Fibroblast of skin of right biceps (primary cell): ENCODE measurements at places on chromosomes 5 and 9.

GRCh38 chr9:73210886-73211666 is 59.4 kb downstream of the ANXA1 start:
- no peak for DNase-seq

GRCh38 chr9:105393576-105394344 is 54.1 kb upstream of the FSD1L start:
- no peak for DNase-seq

DNA sequence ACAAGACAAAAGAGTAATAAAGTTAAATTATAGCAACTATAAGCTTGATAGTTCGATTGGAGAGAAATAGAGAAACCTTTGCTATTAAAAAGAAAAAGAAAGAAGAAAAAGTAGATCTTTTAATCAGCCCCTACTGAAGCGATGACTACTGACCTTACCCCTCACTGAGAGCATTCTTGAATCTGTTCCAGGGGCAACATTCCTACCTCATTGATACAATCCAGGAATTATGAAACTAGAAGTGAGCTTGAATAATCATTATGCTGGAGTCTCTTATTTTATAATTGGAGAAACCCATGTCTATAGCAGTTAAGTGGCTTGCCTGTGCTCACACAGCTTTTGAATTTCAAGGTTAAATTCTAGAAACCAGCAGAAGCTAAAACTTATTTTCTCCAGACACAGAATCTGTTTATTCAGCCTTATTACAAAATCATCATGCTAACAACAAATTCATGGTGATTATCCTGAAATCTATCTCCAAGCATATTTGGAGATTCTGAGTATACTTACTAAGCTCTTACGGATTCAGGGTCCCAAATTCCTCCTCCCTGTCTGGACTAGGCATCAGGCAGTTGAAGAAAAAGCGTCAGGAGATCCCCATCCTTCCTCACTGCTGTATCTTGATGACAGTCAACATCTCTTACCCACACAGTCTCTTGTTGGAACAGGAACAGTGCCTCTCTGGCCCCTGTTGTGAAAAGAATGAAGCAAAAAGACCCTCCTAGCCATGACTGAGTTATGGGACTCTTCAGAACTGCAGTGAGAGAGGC is 547.6 kb upstream of the WWC1 start:
- peak; percentile 97 for DNase-seq

GRCh38 chr9:2022560-2022959 is 7.4 kb downstream of the SMARCA2 start:
- DNase-seq, result no peak

- DNase-seq, result peak; percentile 90
Observed at GRCh38 chr5:172283862-172284610, 472 bp upstream of the UBTD2 start.

DNA sequence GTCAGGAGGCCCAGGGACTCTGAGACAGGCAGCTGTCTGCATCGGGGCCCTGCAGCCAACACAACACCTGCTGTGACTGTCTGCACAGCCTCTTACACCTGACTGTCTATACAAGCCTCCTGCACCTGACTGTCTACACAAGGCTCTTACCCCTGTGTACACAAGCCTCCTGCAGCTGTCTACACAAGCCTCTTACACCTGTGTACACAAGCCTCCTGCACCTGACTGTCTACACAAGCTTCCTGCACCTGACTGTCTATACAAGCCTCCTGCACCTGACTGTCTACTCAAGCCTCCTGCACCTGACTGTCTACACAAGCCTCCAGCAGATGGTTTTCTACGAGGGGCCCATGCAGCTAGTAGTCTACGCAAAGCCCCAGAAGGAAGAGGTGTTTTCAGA is 18.6 kb downstream of the IRX2 start:
- no peak for DNase-seq

GRCh38 chr9:95724253-95724991 is 151.1 kb upstream of the ERCC6L2 start:
- DNase-seq, result no peak

DNA sequence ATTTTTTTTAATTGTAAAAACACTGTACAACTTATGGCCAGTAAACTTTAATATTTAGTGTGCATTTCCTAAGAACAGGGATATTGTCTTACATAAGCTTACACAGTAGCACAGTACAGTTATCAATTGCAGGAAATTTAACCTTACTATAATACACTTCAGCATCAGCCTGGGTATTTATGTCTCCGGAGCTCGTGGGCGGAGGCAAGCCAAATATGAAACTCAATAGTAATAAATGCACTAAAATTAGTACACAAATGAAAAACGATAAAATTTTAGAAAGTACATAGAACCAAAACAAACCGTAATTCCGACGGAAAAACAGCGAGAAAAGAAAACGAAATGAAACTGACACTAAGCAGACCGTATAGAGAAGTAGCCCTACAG is 91.2 kb downstream of the ANXA2R start:
- no peak for DNase-seq

GRCh38 chr5:89929173-89929572 is 480.4 kb downstream of the CETN3 start:
- DNase-seq, result no peak

DNA sequence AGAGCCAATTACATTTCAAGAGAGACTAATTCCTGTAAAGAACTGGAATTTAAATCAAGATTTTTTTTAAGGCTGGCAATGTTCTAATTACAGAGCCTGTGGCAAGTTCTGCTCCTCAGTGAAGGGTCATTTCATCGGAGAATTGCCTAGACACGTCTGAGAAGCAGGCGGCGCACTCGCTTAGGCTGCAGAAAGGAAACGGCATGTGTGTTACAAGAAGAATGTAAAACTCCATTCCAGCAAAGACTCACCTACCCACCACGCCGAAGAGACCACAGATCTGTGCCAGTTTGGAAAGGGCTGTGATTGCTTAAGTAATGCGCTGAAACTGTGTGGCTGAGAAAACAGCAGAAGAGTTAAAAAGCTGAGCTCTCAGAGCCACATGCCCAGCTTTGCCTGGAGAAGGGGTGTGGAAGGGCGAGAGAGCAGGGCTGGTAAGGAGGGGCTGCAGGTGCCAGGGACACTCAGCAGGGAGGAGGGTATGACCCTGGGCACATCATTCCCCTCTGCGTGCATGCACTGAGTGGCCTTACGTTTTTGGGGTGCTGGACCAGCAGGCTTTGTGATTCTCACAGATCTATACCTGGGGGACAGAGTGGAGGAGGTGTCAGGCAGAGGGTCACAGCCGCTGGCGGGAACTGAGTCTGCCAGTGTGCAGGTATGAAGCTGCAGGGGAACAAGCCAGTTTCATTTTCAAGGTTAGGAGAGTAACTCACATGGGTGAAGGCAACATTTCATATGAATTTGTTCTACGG is 17.8 kb upstream of the SLC25A51 start:
- peak; percentile 67 for DNase-seq

DNA sequence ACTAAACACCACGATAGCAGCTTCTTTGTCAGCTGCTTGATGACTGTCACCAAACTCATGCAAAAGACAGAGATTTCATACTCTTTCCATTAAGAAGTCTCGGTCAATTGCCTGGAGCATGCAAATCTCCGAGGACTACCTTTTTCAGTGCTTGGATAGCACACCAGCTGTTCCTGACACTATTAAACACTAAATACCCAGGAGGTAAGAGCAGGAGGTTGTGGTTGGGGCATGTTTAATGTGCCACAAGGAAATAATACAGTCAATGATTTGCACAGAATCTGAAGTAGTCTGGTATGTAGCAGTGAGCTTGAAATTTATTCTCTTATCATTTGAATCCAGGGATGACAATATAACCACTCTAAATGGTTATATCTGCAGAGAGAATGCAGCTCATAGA is 996.2 kb downstream of the CDH12 start:
- no peak for DNase-seq

DNA sequence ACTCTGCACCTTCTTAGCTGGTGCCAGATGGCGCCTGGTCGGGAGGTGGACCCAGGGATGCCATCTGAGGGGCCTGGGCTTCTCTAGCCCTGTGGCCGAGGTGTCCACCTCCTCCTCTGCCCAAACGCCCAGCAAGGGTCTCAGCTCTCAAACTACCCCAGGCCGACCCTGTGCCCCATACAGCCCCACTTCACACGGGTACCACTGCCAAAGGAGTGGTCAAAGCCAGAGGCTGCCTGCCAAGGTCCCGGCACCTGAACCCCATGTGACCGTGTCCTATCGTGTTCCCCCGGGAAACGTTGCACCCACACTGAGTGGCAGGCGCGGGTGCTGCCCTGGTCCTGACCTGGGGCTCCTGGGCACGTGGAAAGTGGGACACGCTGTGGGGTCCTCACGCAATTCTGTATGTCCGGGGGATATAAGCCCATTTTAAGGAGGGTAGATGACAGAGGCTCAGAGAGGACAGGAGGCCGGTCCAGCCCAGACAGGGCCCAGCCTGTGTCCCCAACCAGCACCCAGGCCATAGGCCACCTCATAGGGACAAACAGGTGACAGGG is 1.9 kb downstream of the ENTPD8 start:
- no peak for DNase-seq

- DNase-seq, result no peak
Observed at GRCh38 chr5:54997081-54997480, 11.7 kb upstream of the ESM1 start.

GRCh38 chr5:151651997-151652645 is 34.6 kb downstream of the SPARC start:
- peak; percentile 72 for DNase-seq

DNA sequence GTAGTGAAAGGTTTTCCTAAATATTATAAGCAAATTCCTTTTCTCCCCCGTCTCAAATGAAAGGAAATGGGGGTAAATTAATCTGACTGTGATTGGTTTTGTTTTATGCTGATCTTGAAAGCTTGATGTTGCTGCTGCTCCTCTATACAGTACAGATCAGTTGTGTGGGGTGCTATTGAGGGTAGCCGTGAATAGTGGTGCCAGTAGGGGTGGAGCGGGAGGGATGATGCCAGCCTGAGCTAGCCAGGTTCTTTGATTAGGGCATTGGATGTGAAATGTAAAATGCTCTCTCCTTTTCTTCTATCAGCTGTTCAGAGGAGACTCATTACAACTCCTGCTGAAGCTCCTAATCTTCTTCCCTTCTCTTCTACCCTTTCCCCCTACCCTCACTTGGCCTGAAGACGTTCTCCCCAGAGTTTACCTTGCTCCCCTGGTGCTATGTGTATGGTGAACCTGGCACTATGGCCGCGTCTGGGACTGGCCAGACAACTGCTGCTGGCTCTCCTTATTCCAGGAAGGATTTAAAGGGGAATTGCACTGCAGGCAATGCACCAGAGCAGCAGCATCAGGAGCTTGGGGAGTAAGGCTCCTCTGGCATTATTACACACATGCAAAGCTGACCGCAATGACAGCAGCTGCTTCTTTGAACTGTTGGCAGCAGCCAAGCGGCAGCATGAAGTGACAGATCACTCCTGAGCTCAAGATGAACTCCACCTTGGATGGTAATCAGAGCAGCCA is 566 bp downstream of the GPR21 start:
- DNase-seq, result peak; percentile 41

GRCh38 chr5:66904189-66904588 is 292.4 kb downstream of the CD180 start:
- no peak for DNase-seq

DNA sequence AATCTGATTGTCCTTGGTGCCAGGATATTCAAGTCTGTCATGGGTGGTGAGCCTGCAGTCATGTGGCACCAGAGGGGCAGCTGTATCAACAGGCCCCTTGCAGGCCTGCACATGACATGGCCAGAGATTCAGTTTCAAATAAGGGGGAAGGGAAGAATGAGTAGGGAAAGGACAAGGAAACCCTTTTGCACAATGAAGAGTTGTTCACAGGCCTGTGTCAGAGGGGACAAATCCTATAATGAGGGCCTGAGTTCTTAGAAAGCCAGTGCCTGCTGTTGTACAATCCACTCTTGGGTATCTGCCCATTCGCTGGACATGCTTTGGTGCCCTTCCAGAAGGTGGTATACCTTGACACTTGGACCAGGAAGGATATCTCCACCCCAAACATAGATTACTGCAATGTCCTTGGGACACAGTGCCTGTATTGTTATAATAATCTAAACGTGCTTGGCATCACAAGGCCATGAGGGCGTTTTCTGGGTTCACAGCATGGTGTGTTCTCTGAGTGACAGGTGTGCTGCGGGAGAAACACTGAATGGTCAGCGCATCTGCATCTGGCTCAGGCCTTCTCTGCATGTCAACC is 1.9 kb upstream of the TMEM171 start:
- DNase-seq, result no peak

DNA sequence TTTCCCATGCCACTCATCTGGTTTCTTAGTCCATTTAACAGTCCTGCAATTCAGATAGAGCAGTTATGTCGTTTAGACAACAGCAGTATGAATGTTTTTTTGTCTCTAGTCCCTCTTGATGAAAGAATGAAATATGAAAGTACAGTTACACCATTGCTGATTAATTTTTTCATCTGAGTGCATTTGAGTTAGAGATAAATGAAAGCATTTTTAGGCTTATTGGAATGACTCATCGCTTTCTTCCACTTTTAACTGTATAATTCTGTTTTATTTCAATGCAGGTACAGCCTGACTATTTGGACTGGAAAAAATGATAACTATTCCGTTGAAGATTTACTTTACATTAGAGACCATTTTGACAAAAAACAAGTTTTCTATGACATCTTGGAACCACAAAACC is 28.7 kb downstream of the ANKRD34B start:
- no peak for DNase-seq

DNA sequence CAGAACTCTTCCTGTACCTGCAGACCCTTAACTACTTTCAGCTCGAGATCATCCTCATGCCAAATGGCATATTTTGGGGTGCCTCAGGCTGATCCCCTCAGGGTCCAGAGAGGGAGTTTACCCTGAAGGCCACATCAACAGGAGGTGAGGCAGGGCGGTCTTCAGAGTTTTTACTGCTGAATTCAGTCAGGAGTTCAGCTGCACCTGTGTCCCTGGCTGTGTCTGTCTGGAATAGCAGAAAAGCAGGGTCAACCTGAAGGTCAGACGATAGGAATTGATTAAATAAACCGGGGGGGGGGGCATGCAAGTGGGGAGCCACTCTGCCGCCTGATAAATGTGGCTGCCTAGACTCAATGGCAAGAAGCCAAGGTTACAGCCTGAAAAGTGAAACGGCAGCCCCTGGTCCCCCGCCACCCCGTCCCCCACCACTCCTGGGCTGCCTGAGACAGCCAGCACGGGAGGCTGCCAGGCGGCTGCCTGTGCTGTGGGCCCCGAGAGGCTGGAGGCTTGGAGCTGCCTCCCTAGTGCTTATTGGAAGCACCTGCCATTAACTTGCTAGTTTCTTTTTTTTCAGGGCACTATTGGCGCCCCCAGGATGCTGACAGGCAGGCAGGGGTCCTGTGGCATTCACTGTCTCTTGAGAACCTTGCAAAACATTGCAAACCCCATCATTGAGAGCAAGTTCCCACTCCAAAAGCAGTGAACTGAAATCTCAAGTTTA is 182.7 kb upstream of the PPP1R26 start:
- no peak for DNase-seq

GRCh38 chr9:5089737-5090136 is 95.7 kb downstream of the INSL6 start:
- no peak for DNase-seq

DNA sequence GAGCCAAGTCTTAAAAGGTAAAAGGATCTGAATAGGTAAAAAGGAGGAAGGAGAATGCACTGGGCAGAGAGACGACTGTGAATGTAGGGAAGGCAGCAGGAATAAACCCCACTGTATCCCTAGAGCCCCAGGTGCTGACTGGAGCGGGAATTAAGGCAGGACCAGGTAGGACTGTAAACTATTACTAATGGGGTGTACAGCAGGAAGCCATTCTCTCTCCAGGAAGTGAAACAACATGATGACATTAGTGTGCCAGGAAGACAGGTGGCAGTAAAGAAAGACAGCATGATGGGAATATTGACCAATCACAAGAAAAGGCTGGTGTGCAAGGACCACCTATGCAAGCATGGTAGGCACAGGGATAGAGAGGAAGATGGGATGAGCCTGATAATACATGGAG is 433.0 kb downstream of the DNAH5 start:
- no peak for DNase-seq
